ENCODE measurements at places on chromosomes 1 and 21. TPM values are rescaled to one million over a fixed set of nuclear protein-coding genes. Genes with fewer than 3 reads are reported as not detected.
A peak's percentile ranks its signal among the peaks of the same experiment; 100 is the strongest.

Gene OR2L2
- total RNA-seq, result not detected

Gene ETV3
- 12.5 TPM for total RNA-seq

Gene AMY1C
- total RNA-seq, result not detected

GRCh38 chr1:171772312-171772711 lies 9.1 kb upstream of the METTL13 start:
- H3K36me3 ChIP-seq, result no peaks in the 10 kb centered on the region
- no peak overlapping the region for H3K4me3 ChIP-seq
- no peak for DNase-seq

DNA sequence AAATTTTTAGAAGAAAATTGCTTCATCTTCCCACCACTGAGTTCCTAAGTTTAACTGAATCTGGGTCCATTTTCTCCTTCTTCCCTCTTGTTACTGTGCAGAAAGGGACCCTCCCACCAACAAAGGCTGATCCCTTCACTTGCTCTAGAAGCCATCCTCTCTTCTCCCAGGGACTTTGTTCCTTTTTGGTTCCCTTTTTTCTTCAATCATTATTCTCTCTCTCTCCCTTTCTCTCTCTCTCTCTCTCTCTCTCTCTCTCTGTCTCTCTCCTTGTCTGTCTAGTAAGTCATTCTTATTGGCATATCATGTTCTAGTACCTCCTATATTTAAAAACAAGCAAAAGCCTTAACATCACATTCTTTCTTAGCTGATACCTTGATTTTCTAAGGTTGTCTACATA lies 31.7 kb upstream of the GADD45A start:
- H3K27me3 ChIP-seq, result no peaks in the 10 kb centered on the region
- no peaks in the 10 kb centered on the region for H3K36me3 ChIP-seq
- 0 out of 2 replicates have a peak overlapping the region, but pooled peaks have one; percentile 2 for H3K27ac ChIP-seq
- H3K4me3 ChIP-seq, result no peak overlapping the region
- H3K4me1 ChIP-seq, result peaks cover 24% of the 10 kb centered on the region

DNA sequence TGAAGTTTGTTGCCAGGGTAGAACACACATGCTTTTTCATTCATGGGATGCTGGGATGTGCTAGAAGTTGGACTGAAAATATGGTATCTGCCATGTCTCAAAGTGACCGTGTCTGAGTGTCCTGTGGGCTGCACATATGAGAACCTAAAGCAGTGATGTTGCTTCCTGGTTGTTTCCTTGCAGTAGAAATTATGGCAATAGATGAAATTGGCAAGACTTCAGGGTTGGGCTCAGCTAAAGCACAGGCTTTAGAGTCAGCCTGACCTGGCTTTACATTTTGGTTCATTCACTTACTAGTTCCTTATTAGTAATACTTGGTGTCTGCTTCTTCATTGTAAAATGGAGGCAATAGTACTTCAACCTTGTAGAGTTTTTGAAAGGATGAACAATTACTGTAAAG lies 2.2 kb downstream of the LAMC2 start:
- no peak overlapping the region for H3K4me3 ChIP-seq
- no peak overlapping the region for H3K27ac ChIP-seq
- no peak for DNase-seq
- peaks cover 28% of the 10 kb centered on the region for H3K4me1 ChIP-seq
- H3K36me3 ChIP-seq, result no peaks in the 10 kb centered on the region

Gene THRAP3
- total RNA-seq, result 131 TPM

- H3K36me3 ChIP-seq, result peaks cover 77% of the 10 kb centered on the region
- no peak overlapping the region for H3K4me3 ChIP-seq
- H3K4me1 ChIP-seq, result no peaks in the 10 kb centered on the region
- H3K27me3 ChIP-seq, result no peaks in the 10 kb centered on the region
Observed at GRCh38 chr1:6675941-6676340, 25.7 kb downstream of the DNAJC11 start.

DNA sequence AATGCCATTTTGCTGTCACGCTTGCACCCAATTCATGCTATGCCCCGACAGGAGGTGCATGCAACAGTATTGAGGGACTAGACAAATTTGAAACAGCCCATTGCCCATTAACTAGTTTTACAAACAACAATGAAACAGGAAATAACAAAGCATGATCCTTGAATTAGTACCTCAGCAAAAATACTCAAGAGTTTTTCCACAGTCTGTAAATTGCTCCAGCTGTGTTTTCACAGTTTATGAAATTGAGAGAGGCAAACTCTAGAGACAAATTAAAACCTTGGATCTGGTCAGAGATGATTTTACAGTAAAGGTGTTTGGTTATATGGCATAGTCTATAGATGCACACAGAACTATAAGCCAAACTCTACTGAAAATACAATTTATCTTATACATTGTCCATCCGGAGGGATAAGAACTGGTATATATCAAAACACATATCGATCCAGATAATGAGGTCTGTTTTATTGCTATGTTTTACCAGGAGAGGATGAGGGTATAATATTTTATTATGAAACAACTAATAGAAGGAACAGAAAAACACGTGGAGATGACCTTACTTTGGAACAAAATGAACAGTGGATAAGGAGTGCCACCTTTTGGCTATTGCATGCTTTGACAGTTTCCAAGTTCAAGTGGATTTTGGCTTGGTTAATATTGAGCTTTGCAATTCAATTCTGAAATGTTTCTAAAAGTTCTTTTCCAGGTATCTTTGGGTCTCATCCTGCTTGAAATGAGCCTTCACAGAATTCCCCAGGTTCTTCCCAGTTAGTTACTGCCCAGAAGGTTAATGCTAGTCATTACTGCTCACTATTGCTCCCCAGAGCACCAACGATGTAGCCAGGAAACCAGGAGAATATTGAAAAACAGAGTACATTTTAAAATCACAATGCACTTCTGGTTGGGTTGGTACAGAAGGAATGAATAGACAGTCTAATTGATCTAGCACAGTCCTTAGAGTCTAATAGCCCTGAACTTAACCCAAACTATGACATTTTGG lies 45.7 kb downstream of the ZC3H11B start:
- no peaks in the 10 kb centered on the region for H3K36me3 ChIP-seq
- H3K4me1 ChIP-seq, result peaks cover 16% of the 10 kb centered on the region
- no peak overlapping the region for H3K4me3 ChIP-seq

- no peak overlapping the region for H3K27ac ChIP-seq
- H3K27me3 ChIP-seq, result no peaks in the 10 kb centered on the region
- no peaks in the 10 kb centered on the region for H3K36me3 ChIP-seq
Observed at GRCh38 chr1:109802901-109803561, 39.3 kb upstream of the EPS8L3 start.

- no peaks in the 10 kb centered on the region for H3K36me3 ChIP-seq
- H3K27ac ChIP-seq, result no peak overlapping the region
- no peak for DNase-seq
- H3K4me3 ChIP-seq, result no peak overlapping the region
Observed at GRCh38 chr1:218666263-218666662, 321.1 kb downstream of the TGFB2 start.

- peaks cover 40% of the 10 kb centered on the region for H3K4me1 ChIP-seq
- H3K4me3 ChIP-seq, result no peak overlapping the region
- H3K27ac ChIP-seq, result no peak overlapping the region
- peaks cover 54% of the 10 kb centered on the region for H3K36me3 ChIP-seq
- DNase-seq, result no peak
Observed at GRCh38 chr1:93675931-93676330, 5.7 kb downstream of the BCAR3 start.

DNA sequence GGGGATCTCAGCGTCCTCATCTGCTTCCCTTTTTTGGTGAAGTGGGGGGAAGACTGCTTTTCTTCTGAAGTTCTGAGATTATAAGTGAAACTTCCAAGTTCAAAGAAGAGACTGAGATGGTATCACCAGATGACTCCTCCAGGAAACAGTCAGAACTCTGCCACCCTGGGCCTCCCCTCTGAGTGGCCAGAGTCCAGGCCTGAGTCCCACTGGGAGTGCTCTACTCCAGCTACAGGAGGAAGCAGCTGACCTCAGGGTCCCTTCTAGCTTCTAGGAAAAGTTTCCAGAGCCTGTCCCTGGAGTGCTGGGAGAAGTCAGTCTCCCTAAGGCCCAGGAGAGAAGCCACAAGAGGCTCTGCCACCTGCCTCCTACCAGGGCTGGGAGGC lies 104.7 kb downstream of the CASZ1 start:
- H3K27ac ChIP-seq, result no peak overlapping the region
- H3K27me3 ChIP-seq, result peaks cover 5% of the 10 kb centered on the region
- H3K4me1 ChIP-seq, result peaks cover 8% of the 10 kb centered on the region

DNA sequence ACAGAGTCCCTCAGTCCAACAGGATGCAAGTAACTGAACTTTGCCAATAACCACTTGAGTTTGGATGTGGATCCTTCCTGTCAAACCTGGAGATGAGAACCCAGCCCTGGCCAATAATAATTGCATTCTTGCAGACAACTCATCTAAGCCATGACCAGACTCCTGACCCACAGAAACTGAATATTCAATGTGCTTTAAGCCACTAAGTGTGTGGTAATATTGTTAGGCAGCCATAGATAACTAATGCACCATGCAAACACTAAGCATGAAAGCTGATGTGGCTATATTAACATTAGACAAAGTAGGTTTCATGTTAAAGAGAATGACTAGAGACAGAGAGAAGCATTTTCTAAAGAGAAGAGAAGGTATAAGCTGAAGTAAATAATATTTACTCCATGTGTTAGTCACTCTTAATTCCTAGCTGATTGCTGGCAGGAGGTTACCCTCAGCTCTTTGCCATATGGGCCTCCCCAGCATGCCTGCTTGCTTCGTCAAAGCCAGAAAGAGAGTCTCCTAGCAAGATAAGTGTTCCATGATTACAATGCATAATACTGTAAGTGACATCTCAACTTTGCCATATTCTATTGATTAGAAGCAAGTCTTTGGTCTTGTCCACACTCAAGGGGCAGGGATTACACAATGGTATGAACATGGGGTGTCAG lies 276.4 kb upstream of the PLXNA2 start:
- no peak overlapping the region for H3K4me3 ChIP-seq
- no peaks in the 10 kb centered on the region for H3K36me3 ChIP-seq

GRCh38 chr1:204094856-204095634 lies 22.1 kb downstream of the SOX13 start:
- peak; percentile 61 for DNase-seq
- H3K36me3 ChIP-seq, result no peaks in the 10 kb centered on the region
- 0 out of 2 replicates have a peak overlapping the region, but pooled peaks have one; percentile 3 for H3K4me3 ChIP-seq
- H3K4me1 ChIP-seq, result peaks cover 35% of the 10 kb centered on the region
- no peaks in the 10 kb centered on the region for H3K27me3 ChIP-seq

DNA sequence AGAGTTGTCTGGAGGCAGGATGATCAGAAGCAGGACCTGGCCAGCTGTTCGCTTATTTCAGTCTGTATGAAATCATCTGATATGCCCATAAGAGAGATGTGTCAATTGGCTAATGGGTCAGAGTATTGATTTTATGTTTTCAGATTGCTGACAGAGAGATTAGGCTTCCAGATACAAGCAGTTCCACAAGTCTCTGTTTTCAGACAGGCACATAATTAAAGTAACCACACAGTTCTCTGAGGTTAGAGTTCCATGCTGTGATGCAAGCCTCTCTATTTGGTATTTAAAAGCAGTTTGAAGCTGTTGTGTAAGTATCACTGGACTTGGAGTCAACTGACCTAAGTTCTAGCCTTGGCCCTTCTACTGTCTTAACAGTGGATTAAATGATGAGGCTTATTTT lies 50.1 kb downstream of the ATF6 start:
- H3K4me1 ChIP-seq, result no peaks in the 10 kb centered on the region
- H3K36me3 ChIP-seq, result peaks cover 37% of the 10 kb centered on the region
- no peak overlapping the region for H3K27ac ChIP-seq
- no peak overlapping the region for H3K4me3 ChIP-seq
- H3K27me3 ChIP-seq, result no peaks in the 10 kb centered on the region

Gene TSPEAR
- total RNA-seq, result not detected

DNA sequence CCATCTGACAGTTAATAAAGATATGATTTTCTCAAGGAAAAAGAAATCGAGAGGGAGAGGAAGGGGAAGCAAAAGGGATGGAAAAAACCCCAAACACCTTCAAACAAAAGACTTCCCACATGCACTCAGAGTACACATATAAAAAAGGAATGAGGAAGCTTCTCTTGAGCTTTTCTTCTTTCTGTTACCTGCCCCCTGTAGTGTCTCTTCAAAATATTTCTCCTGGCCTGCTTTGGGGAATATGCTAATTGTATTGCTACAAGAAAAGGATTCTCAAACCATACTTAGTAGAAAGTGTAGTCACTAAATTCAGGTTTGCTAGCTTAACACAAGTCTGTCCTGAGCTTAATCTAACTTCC lies 58.7 kb downstream of the KIF14 start:
- H3K4me1 ChIP-seq, result no peaks in the 10 kb centered on the region
- H3K27me3 ChIP-seq, result no peaks in the 10 kb centered on the region
- no peak overlapping the region for H3K4me3 ChIP-seq
- no peak for DNase-seq

- H3K27ac ChIP-seq, result no peak overlapping the region
- H3K36me3 ChIP-seq, result no peaks in the 10 kb centered on the region
- no peaks in the 10 kb centered on the region for H3K4me1 ChIP-seq
- DNase-seq, result no peak
- H3K27me3 ChIP-seq, result no peaks in the 10 kb centered on the region
Observed at GRCh38 chr1:89466307-89466930, 58.2 kb upstream of the LRRC8B start.

DNA sequence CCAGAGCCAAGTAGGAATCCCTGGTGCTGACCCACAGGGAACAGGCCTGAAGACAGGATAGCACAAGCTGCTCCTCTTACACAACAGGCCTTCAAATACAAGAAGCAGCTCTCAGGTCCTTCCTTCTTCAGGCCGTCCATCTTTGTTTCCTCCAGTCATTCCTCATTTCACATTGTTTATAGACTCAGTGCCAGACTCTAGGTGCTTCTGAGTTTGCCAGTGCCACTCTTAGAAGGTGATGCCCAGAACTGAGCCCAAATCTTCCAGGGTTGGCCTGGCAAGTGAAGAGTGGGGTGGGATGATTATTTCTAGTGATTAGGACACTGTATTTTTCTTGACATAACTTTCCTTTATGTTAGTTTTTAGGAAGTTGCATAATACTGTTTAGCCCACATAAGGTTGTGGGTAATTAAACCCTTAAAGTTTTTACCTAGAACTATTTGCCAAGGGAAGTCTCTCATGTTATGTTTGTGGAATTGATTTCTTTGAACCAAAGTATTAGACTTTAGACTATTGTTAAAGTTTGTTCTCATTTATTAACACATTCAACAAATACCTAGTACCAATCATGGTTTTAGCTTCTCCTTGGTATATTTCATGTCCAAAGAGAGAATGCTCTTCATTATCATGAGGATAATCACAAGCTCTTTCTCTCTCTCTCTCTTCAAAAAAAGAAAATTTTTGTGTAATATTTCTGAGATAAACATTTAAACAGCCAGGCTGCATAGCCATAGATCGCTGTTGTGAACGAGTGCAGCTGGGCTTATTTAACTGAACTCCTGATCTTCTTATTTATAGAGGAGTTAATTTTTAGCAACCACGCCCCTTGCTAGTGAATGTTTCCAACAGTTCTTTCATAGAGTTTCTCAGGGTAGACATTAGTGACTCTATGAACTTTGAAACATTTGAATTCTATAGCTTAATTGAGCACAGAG lies 47.7 kb downstream of the PGM1 start:
- no peak for DNase-seq
- peaks cover 64% of the 10 kb centered on the region for H3K4me1 ChIP-seq
- no peak overlapping the region for H3K4me3 ChIP-seq
- peak overlapping the region; percentile 65 for H3K27ac ChIP-seq

Gene TIE1
- 1.5 TPM for total RNA-seq

Gene CNR2
- total RNA-seq, result not detected

Gene TCP10L
- total RNA-seq, result not detected

GRCh38 chr1:40951943-40952743 lies 27.4 kb upstream of the CTPS1 start:
- no peak overlapping the region for H3K4me3 ChIP-seq
- peak; percentile 79 for DNase-seq
- no peaks in the 10 kb centered on the region for H3K4me1 ChIP-seq
- no peaks in the 10 kb centered on the region for H3K36me3 ChIP-seq
- no peak overlapping the region for H3K27ac ChIP-seq
